ENCODE measurements at places on chromosomes 5 and 9.

DNA sequence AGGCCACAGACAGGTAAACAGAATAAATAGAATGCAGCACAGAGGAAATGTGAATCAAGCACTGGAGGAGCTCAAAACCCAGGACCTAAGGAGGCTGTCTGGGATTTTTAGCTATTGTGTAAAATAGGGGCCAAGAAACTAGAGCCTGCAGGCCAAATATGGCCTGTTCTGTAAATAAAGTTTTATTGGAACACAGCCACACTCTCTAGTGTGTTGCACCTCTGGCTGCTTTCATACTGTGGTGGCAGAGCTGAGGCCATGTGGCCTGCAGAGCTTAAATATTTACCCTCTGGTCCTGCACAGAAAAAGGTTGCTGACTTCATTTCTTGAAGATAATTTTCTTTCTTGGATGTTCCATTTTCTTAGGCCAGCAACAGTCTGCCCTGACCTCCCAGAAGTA is 136.4 kb downstream of the WDR41 start:
- DNase-seq: no peak

- DNase-seq: no peak
These were observed 466.0 kb downstream of the CAAP1 start for GRCh38 chr9:26426551-26427131.

- DNase-seq: no peak
These were observed 891 bp downstream of the IRX4 start for GRCh38 chr5:1881731-1882336.

- DNase-seq: peak; percentile 79
These were observed 106.3 kb upstream of the SSBP2 start for GRCh38 chr5:81856948-81857928.

- DNase-seq: no peak
These were observed at the start of gene RANBP3L for GRCh38 chr5:36301858-36302603. Gene RANBP3L, minus strand, starts transcription at chr5:36301902. Its CDS starts 486 bp downstream, at chr5:36301416.

DNA sequence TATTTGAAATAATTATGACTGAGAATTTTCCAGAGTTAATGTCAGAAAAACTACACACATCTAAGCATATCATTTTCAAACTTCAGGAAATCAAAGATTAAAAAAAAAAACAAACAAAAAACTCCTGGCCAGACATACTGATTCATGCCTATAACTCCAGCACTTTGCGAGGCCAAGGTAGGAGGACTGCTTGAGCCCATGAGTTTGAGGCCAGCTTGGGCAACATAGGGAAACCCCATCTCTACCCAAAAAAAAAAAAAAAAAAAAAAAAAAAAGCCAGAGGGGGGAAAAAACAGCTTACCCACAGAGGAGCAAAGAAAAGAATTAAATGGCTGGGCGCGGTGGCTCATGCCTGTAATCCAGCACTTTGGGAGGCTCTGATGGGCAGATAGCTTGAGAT is 22.4 kb downstream of the EFCAB9 start:
- DNase-seq: no peak

DNA sequence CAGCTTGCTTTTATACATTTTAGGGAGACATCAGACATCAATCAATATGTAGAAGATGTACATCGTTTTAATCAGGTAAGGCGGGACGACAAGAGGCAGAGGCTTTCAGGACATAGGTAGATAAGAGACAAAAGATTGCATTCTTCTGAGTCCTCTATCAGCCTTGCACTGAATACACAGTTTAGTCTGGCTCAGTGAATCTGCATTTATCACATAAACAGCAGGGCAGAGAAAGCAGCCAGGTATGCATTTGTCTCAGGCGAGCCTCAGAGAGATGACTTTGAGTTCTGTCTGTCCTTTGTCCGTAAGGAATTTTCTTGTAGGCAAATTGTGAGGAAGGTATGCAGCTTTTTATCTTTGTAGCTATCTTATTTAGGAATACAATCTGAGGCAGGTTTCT is 202.8 kb upstream of the TAS2R1 start:
- no peak for DNase-seq

- DNase-seq: peak; percentile 67
These were observed 50.4 kb upstream of the PTGS1 start for GRCh38 chr9:122320413-122320881.

- DNase-seq: no peak
These were observed 234.6 kb downstream of the ZNF608 start for GRCh38 chr5:124511791-124512190.

DNA sequence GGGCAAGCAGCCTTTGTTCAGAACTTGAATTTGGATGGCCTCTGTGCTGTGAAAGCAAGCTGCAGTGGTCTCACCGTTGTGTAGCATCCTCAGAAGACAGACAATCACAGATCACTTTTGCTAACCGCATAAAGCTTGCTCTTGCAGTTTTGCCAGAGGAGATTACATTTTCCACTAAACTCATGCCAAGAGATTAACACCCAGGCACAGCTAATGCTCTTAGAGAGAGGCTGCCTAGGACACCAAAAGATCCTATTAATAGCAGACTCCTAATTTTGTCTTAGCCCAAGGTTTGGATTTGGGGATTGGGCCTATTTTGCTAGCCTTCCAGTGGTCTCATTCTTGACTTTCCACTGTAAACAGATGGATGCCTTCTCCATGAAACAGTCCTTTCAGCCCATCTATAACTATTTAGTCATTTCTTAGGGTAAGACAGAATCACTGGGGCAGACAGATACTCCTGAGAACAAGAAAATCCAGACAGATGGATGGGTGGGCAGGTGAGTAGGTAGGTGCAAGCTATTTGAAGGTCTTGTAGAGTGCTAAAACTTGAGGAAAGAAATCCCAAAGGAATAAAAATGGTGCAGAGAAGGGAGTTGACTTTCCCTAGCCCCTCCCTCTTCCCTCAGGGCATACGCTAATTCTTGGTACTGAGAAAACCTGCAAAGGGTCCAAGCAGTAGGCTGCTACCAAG is 506.2 kb downstream of the SPOCK1 start:
- DNase-seq: peak; percentile 58

DNA sequence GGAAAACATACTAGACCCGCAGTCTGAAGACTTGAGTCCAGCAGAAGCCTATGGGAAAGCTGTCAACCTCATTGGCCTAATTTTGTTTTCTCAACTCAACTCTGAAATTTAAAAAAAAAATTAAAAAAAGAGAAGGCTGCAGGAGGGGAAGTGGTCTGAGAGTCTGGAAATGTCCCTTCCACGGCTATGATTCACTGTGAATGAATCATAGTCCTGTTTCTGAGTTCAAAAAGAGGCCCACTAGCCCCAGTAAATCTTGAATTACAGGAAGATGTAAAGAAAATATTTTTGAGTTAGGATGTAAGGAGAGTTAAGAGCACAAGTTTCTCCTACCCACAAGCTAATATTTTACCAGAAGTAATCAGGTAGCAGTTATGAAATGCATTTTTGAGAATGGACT is 565.5 kb upstream of the DMAC1 start:
- DNase-seq: no peak

GRCh38 chr9:113269355-113269754 is 6.0 kb downstream of the CDC26 start:
- DNase-seq: no peak

GRCh38 chr9:81375187-81376100 is 313.9 kb downstream of the TLE1 start:
- no peak for DNase-seq

GRCh38 chr5:12110629-12111028 is 206.4 kb upstream of the CTNND2 start:
- DNase-seq: no peak

DNA sequence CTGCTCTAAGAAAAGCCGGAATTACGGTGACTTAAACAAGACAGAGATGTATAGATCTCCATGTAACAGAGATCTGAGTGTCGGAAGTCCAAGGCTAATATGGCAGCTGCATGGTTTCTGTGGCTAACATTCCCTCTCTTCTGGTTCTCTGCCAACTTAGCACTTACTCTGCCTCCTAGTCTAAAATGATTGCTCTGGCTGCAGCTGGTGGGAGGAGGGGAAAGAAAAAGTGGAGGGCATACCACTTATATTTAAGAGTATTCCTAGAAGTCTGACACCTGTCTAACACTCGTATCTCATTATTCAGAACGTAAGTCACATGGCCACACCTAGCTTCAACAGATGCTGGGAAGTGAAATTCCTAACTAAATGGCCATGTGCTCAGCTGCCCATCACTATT is 551.5 kb upstream of the TLE4 start:
- peak; percentile 50 for DNase-seq

GRCh38 chr9:38016375-38017135 is 52.5 kb downstream of the SHB start:
- no peak for DNase-seq

- no peak for DNase-seq
These were observed 62.6 kb upstream of the FRRS1L start for GRCh38 chr9:109229682-109230081.

GRCh38 chr5:102796009-102796408 is 40.9 kb downstream of the PAM start:
- DNase-seq: peak; percentile 69

DNA sequence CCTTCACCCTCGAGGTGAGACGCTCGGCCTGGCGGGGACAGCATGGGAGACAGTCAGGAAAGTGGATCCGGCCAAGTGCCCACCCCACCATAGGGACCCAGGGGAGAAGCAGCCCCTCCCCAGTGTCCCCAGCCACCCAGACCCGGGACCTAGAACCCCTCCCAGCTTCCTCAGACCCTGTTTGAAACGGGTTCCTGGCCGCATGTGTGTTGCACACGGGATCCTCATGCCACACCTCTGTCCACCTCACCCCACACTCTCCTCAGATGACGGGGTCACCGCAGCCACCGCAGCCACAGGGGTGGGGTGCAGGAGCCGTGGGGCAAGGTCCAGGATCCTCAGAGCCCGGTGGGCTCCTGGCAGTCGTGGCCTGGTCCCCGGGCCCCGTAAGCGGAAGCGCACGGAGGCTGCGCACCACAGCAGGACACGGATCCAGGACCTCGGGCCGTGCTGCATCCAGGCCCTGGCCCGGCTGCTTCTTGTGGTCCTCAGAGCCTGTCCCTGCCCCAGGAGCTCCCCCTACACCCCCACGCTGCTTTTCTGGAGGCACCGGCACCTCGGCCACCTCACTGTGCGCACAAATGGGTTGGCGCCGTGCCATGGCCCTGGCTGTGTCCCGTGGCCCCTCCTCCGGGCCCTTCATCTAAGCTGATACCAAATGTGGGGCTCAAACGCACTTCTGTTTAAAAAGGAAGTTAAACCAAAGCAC is 15.3 kb downstream of the TERT start:
- no peak for DNase-seq

DNA sequence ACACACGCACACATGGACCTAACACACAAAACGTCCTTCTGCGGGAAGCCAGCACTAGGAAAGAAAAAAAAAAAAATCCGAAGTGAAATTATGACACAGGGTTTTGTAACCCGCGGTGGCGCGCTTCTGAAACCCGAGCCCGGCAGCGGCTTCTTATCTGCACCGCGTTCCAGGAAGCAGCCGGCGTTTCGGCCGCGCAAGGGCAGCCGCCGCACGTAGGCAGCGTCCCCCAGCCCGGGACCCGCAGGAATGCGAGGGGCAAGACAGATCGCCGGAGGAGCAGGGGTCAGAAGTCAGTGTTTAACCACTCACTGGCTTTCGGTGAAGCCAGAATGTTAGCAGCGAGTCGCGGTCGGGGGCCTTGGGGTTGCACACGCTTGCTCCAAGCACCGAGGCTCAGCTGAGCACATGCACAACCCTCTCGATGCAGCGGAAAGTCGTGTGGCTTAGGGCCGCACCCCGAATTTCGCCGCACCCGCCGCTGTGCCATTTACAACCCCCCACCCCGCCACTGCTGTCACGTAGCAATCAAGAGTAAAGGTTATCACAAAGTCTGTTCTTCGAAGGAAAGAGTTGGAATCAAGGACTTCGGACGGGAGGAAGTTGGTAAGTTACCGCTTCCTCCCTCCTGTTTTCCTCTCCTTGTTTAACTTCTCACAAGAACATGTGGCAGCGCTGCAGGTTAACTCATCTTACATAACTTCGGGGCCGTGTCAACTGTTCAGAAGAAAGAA is 167.9 kb downstream of the AUH start:
- DNase-seq: no peak

DNA sequence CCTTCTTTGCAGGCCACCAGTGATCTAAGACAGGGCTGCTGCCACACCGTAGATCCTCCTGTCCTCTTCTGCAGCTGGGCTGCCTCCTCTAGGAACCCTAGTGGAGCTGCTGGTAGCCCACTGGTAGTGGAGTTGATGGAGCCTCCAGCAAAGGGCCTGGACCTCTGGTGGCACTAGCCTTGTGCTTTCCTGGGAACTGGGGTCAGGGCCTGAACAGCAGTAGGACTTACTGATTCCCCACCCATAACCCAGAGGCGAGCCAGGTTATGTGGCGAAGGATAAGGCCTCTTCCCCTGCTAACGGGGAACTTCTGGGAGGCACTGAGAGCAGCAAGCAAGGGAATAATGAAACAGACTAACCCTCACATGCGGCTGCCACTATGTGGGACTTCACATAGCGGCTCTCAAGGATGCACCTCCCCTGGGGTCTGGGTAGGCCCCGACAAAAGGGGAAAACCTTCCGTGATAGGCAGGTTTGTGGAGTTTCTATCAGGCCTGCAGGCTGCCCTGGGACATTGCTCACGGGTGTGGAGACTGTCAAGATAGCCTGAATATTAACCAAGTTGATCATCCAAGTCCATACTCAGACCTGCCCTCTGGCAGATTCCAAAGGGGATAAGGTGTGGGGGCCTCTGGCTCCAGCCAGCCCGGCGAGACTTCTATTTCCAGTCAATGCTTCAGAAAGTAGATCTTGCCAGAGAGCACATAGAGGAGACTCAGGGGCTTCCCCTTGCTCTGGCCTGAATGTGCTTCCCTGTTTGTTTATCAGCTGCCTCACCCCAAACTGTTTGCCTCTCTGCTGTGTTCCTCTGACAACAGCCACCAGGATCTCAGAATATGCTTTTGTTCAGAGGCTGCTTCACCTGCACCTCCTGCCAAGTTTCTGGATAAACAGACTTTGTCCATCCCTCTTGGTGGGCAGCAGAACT is 7.4 kb downstream of the SLC22A4 start:
- peak; percentile 32 for DNase-seq

GRCh38 chr9:138117836-138118235 is 240.3 kb downstream of the CACNA1B start:
- DNase-seq: no peak

DNA sequence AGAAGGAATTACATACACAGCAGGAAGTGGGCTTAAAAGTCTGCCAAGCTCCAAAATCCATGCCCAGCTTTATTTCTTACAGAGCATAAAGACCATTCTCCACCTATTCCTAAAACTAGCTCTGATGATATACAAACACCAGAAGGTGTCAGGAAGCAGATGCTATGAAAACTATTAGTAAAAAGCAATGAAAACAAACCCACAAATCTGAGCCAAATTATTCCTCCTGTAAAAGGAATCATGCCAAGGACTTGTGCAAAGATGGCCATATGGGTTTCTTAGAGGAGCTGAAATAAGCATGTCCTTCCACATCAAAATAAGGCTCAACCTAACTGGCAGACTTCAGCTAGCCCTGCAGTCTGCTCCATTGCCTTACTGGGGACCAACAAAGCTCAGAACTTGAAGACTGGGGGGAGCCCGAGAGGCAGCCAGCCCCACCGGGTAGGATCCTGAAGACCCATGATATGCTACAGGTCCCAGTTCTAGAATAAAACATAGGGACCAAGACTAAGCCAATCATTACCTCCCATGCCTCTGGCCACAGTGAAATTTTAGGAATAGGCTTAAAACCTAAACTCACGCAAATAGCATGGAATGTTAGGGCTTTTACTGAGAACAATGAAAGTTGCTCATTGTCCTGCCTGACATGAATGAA is 42.8 kb upstream of the GABRP start:
- DNase-seq: no peak

- no peak for DNase-seq
These were observed at the start of gene ABO for GRCh38 chr9:133275105-133276000. Gene ABO, minus strand, starts transcription at chr9:133275201.
